Activated CD4-positive, alpha-beta memory T cell treated with anti-CD3 and anti-CD28 coated beads, Interleukin-2, amount 10 ng/mL, durations not matched to agents 7 days and 5 days (primary cell): ENCODE measurements at places on chromosomes 13 and 19. TPM values are rescaled to one million over a fixed set of nuclear protein-coding genes. Genes with fewer than 3 reads are reported as not detected.

The PRODH2 gene
- total RNA-seq, result not detected

The KLK13 gene
- total RNA-seq, result not detected

The PRKCG gene
- total RNA-seq, result not detected

The DIRAS1 gene
- not detected for total RNA-seq

The ZNF260 gene
- 9.0 TPM for total RNA-seq

The KCNRG gene
- total RNA-seq, result 0.65 TPM

The CTXN1 gene
- total RNA-seq, result not detected

The LYL1 gene
- 5.7 TPM for total RNA-seq

The TTYH1 gene
- 0.53 TPM for total RNA-seq

The SGCG gene
- total RNA-seq, result not detected

The LSR gene
- 13.3 TPM for total RNA-seq

The SIAH3 gene
- 0.03 TPM for total RNA-seq

The ZNF441 gene
- 8.3 TPM for total RNA-seq
